ENCODE measurements at places on chromosomes 13 and 19.
A peak's percentile ranks its signal among the peaks of the same experiment; 100 is the strongest.

DNA sequence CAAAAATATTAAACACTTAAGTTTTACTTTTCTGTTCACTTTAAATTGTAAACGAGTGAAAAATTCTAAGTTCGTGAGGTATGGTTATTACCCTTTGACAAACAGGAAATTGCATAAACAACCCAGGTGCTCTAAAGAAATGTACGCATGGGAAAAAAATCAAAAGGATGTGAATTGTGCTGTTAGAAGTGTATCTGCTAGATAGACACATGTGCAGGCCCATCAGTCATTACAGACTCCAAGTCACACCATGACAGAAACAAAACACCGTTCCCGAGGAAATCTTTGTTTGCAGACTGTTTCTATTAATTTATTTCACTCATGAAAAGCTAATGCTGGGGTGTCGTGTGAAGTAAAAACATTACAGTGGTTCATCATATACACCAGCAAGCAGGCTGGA, 17.0 kb upstream of the DOCK9 start:
- peak; percentile 34 for DNase-seq

DNA sequence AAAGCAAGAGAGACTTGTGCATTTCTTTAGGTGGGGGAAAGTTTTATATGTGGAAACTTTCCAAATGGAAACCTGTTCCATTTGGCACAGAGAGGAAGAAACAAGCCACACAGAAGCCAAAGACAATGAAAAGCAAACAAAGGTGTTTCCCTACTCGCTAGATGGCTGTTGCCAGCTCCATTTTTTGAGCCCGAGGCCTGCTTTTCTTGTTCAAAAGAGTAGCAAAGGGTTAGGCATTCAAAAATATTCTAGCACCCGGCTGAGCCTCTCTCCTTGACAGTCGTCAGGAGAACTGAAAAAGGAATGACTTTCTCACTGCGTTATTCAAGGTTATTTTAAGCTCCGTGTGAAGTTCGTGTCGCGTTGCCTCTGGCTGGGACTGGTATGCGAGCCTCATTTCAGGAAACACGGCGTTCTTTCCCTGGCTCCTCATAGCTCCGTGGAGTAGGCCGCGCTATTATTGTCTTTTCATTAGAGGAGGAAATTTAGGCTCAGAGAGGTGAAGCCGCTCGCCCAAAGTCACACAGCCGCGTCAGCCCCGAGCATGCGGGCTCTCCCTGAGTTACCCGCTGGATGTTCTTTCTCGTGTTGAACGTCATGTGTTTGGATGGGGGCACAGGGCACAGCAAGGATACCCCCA, 7.6 kb downstream of the TRPM4 start:
- DNase-seq, result no peak

DNA sequence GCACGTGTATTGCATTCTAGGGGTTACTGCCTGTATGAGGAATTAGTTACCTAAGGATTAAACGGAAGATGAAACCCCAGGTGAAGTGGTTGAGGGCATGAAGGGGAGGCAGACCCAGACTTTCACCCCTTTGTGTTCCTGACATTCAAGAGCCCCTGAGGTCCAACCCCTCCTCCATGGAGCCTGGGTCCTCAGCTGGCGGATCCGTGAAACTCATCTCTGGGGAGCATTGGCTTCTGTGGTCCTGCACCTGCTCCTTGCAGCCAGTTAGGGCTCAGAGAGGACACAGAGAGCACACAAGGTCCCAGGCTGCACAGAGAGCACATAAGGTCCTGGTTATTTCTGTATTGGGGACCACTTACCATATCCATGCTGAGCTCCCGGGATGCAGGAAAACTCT, 7.0 kb upstream of the LILRA1 start:
- DNase-seq, result no peak

DNA sequence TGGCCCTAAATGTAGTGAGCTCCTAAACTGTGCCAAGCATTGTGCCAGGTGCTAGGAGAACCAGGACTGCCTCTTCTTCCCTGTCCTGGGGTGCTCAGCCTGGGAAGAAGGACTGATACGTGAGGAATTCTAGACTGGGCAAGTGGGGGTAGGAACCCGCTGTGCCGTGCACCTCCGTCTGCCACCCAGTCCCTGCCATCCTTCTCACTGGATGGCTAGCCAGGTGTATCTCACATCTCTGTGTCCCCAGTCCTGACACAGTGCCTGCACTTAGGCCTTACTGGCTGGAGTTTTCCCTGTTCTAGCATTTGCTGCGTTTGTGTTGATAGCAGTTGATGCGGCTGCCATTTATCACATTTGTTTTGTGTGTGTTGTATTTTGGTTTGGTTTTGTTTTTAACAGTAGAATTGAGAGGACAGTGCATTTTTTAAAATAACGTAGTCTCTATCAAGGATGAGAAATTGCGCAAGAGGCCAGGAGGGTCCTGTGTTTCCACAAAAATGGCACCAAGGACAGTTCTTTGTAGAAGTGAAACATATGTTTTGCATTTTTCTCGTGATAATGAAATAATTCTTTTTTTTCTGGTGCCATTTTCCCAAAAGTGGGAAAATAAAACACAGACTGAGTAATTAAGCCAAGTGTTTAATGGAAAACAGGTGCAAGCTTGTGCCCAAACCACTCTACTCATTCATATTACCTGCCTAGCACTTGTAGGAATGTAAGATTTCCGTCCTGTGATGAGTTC, 4.7 kb upstream of the GPR183 start:
- DNase-seq, result no peak

DNA sequence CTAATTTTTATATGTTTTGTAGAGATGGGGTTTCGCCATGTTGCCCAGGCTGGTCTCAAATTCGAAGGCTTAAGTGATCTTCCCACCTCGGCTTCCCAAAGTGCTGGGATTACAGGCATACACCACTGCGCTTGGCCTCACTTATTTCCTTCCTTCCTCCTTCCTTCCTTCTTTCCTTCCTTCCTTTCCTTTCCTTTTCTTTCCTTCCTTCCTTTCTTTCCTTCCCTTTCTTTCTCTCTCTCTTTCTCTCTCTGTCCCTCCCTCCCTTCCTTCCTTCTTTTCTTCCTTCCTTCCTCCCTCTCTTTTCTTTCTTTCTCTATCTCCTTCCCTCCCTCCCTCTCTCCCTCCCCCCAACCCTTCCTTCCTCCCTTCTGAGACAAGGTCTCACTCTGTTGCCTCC, 36.8 kb downstream of the TRPM4 start:
- DNase-seq, result no peak

- DNase-seq, result no peak
Measured at GRCh38 chr19:14768001-14768400, 10.4 kb downstream of the ADGRE2 start.

GRCh38 chr13:51818781-51819511, 15.0 kb upstream of the DHRS12 start:
- no peak for DNase-seq

- no peak for DNase-seq
Measured at GRCh38 chr13:25776722-25777121, 275.1 kb downstream of the SHISA2 start.

GRCh38 chr13:65057986-65058385, 2172.2 kb downstream of the PCDH9 start:
- no peak for DNase-seq

DNA sequence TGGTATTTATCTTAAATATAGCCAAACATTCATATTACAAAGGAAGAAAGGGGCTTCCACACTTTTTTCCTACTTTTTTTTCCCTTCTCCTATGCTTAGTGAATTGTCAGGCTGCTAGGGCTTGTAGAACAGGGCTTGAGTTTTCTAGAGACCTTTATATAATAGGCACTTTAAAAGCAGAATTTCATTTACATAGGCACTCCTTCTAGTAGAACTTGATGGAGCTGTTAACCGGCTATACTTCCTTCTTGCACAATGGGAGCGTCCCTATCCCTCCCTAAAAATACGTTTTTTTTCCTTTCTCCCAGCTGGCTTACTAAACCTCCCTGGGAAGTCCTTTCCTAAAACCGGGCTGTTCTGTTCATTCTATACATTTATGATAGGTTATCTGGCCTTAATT, 1.1 kb downstream of the TRIM13 start:
- no peak for DNase-seq

- DNase-seq, result no peak
Measured at GRCh38 chr13:102900193-102900608, 54.4 kb downstream of the ERCC5 start.

DNA sequence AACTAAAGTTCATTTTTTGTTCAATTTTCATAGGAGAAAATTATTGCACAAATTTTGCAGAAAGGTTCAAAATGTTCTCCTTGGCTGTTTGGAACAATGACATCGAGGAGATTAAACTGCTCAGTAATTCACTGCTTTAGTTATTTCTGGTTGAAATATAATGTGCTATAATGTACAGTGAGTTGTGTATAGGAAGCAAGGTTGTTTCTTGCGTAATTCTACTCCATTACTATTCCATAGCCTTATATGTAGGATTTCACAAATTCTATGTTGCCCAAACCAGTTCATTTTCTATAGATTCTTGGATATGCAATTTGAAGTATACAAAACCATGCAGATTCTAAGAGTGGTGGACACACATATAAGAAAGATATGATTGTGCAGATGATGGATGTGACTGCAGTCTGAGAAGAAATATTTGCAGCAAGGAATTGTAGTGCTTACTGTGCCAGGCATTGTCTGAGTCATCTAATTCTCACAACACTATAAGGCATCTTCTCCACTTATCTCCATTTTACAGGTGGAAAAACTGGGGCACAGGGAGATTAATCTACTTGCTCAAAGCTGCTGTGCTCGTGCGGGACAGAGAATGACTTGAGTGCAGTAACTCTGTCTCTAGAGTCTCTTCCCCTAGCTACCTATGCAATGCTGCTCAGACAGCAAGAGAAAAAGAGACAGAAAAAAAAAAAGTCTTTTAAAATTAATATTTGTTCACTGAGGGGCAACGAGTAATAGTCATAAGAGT, 515.5 kb downstream of the MYO16 start:
- DNase-seq, result no peak

- DNase-seq, result no peak
Measured at GRCh38 chr13:62702502-62702901, 1286.9 kb upstream of the PCDH20 start.

DNA sequence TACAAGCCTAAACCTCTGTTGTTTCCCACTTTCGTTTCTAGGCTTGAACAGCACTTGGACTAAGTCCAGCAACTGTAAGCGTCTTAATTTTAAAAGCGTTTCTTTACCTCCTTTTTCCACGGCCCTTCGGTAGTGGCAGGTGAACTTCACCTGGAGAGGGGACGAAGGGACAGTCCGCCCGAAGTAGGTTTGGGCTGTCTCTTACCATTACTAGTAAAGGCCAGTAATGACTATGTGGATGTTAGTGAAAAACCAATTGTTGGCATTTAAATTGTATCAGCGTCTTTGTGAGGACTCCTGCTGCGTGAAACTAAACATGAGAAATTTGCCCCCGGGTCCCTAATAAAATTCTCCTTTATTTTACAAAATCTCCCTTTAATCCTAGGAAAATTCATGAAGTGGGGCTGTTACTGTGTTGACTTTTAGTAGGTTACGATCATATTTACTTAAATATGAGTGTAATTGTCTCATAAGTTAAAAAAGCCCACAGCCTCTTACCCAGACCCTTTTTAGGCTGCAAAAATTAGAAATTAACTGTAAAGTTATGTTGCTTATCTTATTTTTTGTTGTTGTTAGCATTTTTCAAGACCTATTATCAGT, 983 bp downstream of the ITM2B start:
- DNase-seq, result no peak

GRCh38 chr19:18746401-18747325, 44.4 kb downstream of the COMP start:
- DNase-seq, result no peak

DNA sequence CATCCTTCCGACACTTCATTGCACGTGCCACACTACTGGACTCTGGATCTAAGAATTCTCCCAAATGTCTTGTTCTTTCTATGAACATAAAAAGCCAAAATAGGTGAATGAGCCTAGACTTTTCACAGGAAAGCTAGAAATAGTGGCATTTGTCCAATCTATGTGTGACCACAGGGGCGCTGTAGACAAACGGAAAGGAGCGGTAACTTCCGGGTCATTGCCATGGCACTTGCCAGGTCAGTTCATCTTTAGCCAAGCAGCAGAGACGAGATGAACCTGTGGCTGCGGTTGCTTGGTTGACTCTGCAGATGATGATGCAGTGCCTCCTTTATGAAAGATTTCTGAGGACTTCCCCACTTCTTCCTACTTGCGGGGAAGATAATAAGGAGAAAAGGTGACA, 65.6 kb downstream of the ADGRE1 start:
- no peak for DNase-seq

DNA sequence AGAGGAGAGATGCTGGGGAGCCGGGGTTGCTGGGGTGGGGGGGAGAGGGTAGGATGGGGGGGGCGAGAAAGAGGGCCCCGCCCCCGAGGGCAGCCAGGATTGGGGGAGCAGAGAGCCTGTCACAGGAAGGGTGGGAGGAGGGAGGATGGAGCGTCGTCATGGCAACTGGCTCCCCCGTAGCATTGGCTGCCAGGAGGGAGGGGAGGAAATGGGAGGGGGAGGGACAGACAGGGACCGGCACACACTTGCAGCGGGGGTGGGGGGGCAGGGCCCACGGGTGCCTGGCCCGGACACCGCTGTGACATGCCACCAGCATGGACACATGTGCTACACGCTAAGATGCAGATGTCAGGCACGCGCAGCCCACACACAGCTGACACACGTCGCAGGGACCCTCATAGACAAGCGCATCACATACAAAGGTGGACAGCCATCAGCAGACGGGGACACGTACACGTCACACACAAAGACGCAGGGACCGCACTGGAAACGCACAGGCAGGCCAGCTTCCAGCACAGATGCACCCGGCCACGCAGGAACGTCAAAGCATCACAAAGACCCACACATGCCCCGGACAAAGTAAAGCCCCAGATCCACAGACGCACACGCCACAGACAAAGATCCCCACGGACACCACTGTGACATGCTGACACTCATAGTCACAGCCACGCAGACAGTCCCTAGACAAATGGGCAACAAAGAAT, at the start of gene LMTK3:
Gene LMTK3 (minus strand): TSS at position 36 of the 704 bp plus-strand sequence. CDS start 259 bp downstream, outside the sequence.
- peak; percentile 86 for DNase-seq

- DNase-seq, result no peak
Measured at GRCh38 chr13:52597676-52598075, 44.6 kb upstream of the HNRNPA1L2 start.

DNA sequence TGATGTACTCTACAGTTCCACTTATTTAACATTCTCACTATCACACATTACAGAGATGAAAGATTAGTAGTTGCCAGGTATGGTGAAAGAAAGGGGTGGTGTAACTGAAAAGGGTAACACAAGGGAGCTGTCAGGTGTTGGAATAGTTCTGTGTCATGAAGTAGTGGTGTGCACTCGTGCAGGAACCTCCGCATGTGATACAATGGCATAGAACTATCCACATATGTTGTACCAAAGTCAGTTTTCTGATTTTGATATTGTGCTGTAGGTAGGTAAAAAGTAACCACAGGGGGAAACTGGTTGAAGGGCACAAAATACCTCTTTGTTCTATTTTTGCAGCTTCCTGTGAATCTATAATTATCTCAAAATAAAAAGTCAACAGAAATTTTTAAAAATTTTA, 24.4 kb upstream of the RPL21 start:
- no peak for DNase-seq

DNA sequence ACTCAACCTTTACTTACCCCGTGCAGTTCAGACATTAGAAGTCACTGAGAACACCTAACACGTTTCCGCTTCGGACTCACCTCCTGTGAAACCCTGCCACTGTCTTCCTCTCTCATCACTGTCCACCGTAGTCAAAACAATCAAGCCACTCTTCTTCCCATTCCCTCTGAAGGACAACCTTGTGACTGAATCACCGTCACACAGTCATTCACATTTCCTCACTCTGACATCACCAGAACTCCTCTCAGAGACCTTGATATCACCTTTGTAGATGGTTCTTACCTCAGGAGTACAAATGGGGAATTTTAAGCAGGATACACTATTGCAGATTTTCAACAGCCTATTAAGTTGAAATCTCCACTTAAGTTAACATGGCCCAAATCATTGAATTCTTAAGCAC, 1.3 kb upstream of the KBTBD6 start:
- DNase-seq, result no peak
